Stimulated activated CD4-positive, alpha-beta T cell treated with anti-CD3 and anti-CD28 coated beads, Interleukin-4, amount 100 ng/mL, for 1 hour (primary cell): ENCODE measurements at places on chromosomes 4 and X.

DNA sequence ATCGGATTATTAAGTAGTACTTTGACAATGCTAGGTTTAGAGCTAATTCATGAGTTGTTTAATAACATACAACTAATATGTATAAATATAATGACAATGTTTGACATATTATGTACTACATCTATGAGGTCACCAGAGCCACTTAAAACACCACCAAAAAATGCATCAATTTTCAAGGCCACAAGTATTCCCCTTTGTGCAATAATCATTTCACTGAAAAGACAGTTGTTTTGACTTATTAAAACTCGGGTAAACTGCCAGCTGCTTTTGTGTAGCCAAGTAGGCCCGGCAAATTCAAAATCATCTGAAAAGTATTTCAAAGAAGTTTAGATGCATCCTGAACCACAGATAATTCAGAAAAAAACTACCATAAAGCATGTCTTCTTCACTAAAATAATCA lies 48.7 kb downstream of the CLOCK start:
- no peak for DNase-seq

GRCh38 chr4:160091631-160092030 lies 988.8 kb downstream of the RAPGEF2 start:
- no peak for DNase-seq

DNA sequence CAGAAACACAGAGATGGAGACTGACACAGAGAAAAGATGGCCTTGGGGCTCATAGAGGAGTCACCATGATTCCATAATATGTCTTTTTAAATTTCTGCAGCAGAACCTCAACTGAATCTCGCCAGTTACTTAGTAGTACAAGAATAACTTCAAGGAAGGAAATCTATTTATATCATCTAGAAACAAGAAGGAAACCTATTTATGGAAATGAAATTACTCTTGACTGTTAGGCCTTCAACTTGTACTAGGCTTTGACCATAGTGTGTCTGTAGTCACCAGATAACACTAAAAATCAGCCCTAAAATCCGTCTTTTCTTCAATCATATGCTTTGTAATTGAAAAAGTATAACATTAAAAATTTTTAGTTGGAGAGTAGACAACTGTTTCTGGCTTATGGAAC lies 740.4 kb downstream of the TRIML1 start:
- DNase-seq: no peak

DNA sequence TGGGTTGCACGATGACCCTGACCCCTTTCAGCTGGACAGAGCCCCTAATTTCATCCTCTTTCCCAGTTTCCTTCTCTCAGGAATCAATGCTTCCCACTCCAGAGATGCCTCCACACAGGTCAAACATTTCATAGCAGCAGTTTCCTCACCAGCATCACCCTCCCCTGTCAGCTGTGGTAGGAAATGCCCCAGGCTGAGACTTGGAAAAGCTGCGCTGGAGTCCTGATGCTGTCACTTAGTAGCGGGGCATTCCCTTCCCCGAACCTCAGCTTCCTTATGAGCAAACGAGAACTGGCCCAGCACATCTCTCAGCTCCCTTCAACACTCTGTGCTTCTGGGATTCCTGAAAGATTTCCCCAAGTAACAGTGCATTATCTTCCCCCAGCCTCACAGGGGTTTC lies 2.7 kb downstream of the GJB1 start:
- no peak for DNase-seq
